Omental fat pad (tissue), 4 donors: ENCODE measurements at places on chromosomes 3 and 15. TPM values are rescaled to one million over a fixed set of nuclear protein-coding genes. Genes with fewer than 3 reads are reported as not detected.

Gene STAB1
- total RNA-seq = 231 TPM

- DNase-seq = no peak
Observed at GRCh38 chr15:66461917-66462316, 35.6 kb downstream of the SNAPC5 start.

- DNase-seq = no peak
Observed at GRCh38 chr15:64755427-64755940, 19.9 kb downstream of the RBPMS2 start.

Gene GRK7
- 0.12 TPM for total RNA-seq

DNA sequence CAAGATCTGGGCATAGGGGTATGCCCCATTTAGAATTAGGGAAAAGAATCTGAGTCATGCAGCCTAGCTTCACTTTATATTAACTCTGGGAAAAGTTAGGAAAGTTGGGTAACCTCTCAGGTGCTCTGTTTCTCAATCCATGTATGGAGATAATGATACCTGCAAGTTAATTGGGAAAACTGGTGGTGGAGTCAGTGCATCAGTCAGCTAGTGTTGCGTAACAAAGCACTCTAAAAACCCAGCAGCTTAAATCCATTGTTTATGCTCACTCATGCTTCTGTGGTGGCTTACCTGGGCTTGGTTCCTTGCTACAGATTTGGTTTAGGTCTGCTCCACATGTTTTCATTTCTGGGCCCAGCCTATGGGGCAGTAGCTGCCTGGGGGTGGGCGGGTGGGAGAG lies 91.0 kb downstream of the SMAD3 start:
- no peak for DNase-seq

- DNase-seq = no peak
Observed at GRCh38 chr3:38479431-38480092, 16.6 kb upstream of the EXOG start.

- no peak for DNase-seq
Observed at GRCh38 chr3:193522473-193522872, 32.2 kb downstream of the ATP13A4 start.

- no peak for DNase-seq
Observed at GRCh38 chr3:64571982-64572381, 115.8 kb downstream of the ADAMTS9 start.

- DNase-seq = no peak
Observed at GRCh38 chr15:97115761-97116070, 785.2 kb downstream of the NR2F2 start.

GRCh38 chr3:141076797-141077571 lies 25.8 kb downstream of the SPSB4 start:
- DNase-seq = peak; percentile 32

- no peak for DNase-seq
Observed at GRCh38 chr3:119898478-119899191, 116.7 kb downstream of the NR1I2 start.

- no peak for DNase-seq
Observed at GRCh38 chr15:100526027-100526481, 2.7 kb downstream of the CERS3 start.

- DNase-seq = no peak
Observed at GRCh38 chr3:37097776-37098175, 76.6 kb downstream of the LRRFIP2 start.

DNA sequence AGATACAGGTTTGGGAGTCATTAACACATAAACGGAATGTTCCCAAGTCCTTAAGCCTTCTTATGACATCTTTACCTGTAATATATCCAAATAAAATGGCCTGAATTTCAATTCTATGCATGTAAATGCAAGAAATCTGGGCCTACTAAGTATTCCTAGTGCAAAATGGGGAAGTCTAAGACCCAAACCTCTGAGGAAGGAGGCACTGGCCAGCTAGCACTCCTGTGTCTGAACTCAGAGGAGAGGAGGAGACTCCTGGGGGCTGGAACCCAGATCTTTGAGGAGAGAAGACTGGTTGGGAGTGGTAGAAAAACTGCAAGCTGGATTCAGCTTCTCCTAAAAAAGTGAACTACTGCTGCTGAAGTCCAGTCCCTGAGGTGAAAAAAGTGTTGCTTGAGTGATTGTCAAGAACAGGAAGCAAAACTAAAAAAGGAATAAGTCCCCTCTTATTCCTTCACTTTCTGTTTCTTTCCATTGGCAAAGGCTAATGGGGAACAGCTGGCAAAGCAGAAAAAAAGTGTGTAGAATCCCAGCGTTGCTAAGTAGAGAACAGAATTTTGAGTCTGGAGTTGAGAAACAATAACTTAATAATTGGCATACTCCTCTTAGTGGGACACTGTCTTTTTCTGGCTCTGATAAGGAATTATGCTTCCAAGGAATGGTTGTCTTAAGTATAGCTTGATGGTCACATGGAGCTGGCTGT lies 54.8 kb upstream of the ATP2C1 start:
- no peak for DNase-seq

GRCh38 chr3:36647423-36647853 lies 116.9 kb downstream of the DCLK3 start:
- no peak for DNase-seq

- no peak for DNase-seq
Observed at GRCh38 chr3:104521606-104522336, 844.9 kb upstream of the ALCAM start.

DNA sequence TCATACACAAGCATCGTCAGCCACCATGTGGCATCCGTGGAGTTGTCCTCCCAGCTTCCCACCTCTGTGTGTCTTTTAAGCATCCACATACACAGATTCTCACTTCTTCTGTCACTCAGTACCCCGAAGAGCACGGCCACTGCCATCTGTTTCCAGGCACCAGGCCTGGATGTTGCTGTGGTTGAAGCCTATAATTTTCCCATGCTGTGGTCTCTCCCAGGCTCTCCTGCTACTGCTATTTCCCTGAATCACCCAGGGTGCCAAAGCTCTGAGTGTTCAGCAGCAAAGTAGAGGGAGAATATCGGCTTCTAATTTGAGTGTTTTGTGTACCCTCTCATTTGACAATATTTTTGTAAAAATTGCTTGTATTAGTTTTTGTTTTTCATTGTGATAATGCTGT lies 265.7 kb downstream of the DIPK2A start:
- DNase-seq = no peak

GRCh38 chr3:171876680-171877147 lies 33.6 kb downstream of the TMEM212 start:
- DNase-seq = no peak

Gene DPPA4
- total RNA-seq = 0.36 TPM

Gene WNT5A
- 3.1 TPM for total RNA-seq

DNA sequence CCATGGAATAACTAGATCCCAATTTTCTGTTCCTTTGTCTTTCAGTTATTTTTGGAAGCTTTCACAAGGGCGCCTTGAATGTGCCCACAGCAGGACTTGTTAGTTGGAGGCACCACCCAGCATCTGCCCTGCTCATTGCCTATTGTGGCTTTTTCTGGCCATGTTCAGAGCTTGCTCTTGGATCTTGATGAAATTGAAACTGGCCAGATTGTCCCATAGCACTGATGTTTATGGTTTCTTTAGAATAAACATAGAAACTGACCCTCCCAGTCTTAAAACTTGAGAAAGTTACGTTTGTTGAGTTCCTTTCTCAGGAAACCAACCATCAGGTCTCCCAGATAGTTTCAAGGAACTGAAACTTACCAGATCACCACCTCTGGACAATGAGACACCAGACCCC lies 474.7 kb downstream of the IL5RA start:
- DNase-seq = no peak

Gene GPR15
- total RNA-seq = not detected

Gene SKOR1
- total RNA-seq = 0.19 TPM

- DNase-seq = no peak
Observed at GRCh38 chr3:8723612-8724011, 10.0 kb upstream of the CAV3 start.
